ENCODE measurements at places on chromosomes 16 and 17.

DNA sequence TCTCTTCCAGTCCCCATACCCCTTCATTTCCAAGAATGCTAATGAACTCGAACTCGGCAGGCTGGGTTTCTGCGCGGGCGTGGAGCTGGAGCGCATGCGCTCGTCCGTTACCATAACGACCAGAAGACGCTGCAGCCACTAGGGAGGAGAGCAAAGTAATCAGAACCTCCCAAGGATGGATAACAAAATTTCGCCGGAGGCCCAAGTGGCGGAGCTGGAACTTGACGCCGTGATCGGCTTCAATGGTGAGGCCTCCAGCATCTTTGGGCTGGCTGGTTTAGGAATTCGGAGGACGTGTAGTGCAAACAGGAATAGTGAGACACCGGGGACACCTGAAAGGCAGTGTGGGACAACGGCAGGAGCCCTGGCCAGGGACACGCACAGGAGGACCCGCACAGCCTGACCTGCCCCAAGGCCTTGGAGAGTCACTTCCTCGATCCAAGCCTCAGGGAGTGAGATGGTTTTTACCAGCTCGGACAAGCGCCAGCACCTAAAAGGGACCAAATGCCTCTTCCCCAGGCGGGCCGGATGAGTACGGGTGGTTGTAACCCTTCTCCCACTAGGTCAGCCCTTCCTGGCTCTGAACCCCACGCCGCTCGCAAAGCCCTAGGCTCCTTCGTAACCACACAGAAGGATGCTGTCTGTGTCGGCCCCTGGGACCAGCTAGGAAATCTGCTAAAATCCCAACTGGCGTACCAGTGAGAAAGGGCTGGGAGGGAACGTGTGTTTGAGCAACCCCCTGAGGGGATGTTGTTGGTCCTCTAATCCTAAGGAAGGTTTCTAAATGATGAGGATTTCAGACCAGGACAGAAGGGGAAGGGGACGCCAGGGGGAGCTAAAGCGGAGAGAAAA lies at the start of gene CFAP52:
CFAP52 (plus strand) TSS at position 122 of the 852 bp plus-strand sequence; CDS start at position 176, 54 bp downstream.
- DNase-seq: peak; percentile 95

DNA sequence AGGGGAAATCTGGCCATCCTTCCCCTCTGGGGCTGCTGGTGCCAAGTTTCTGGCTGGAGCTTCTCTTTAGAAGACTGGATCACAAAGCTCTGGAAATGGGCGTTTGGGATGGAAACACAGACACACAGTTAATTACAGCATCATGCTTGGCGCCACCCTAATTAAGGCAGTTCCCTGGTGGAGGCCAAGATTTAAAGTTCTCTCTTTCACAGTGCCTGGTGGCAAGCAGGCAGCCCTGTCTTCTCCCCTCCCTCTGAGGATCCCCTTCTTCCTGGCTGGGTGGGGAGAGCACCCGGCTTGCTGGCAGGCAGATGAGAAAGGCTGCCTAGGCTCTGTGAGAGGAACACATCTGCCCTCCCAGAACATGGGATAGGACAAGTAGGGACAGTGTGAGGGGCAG lies 59.0 kb upstream of the NKD1 start:
- no peak for DNase-seq

GRCh38 chr16:78742501-78743283 lies 643.2 kb downstream of the WWOX start:
- no peak for DNase-seq

DNA sequence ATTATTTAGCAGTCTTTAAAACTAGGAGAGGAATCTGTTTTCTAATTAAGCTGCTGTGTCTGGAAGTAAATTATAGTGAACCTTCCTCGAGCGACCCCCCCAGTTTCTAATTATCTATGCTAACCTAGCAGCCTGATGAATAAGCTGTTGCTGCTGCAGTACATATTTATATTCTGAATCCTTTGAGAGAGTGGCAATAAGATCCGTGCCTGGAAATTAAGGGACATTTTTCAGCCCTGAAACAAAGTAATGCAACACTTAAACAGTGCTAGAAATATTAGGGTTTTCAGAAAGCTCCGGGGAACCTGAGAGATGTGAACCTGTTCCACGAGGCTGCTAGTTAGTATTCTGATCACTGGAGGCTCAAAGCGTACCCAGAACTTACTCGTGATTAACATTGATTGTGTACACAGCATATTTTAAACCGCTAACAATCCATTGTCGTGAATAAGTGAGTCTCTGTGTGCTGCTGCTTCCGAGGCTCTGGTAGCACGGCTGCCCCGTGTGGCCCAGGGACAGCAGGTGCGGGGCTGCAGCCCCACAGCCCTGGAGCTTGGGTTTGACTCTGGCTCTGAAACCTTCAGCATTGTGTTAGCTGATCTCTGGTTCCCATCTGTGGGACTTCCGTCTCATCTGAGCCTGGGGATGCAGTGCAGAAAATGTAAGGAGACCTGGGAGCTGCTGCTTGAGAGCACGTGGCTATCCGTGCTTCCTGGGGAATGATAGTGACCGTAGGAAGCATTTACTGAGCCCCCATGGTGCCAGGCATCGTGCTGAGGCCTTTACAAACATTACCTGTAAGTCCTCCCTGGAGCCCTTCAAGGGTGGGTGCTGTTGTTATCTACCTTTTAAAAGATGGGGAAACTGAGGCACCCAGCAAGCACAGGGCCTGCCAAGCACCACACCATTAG lies 190.9 kb upstream of the CHMP6 start:
- peak; percentile 32 for DNase-seq

- DNase-seq: no peak
Measured at GRCh38 chr16:52535076-52535475, 11.9 kb downstream of the TOX3 start.

GRCh38 chr16:67356396-67356795 lies 29.8 kb downstream of the LRRC36 start:
- DNase-seq: no peak

GRCh38 chr17:71111460-71111859 lies 942.1 kb downstream of the KCNJ2 start:
- no peak for DNase-seq

DNA sequence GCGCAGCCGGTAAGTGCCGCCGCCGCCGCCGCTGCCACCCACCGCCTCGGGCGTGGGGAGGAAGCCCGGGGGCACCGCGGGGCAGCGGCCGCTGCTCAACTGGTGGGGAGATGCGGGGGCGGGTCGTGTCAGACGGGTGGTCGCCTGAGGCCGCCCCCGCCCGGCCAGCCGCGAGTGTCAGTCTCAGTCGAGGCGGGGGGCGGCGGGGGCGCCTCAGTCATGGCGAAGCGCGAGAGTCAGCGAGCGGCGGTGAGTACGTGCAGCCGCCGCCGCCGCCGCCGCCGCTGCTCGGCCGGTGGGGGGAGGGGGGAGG lies 76.2 kb downstream of the CHD9 start:
- no peak for DNase-seq

GRCh38 chr17:40903129-40903847 lies 18.2 kb upstream of the KRT20 start:
- no peak for DNase-seq

GRCh38 chr17:17849147-17849820 lies 12.5 kb upstream of the SREBF1 start:
- no peak for DNase-seq

- no peak for DNase-seq
Measured at GRCh38 chr17:20091174-20092029, 82.2 kb downstream of the SPECC1 start.

GRCh38 chr17:9251273-9251672 lies 230.0 kb downstream of the NTN1 start:
- no peak for DNase-seq

GRCh38 chr16:54812229-54812628 lies 118.4 kb upstream of the IRX5 start:
- no peak for DNase-seq

- DNase-seq: no peak
Measured at GRCh38 chr17:36949461-36949927, 740 bp downstream of the AATF start.

DNA sequence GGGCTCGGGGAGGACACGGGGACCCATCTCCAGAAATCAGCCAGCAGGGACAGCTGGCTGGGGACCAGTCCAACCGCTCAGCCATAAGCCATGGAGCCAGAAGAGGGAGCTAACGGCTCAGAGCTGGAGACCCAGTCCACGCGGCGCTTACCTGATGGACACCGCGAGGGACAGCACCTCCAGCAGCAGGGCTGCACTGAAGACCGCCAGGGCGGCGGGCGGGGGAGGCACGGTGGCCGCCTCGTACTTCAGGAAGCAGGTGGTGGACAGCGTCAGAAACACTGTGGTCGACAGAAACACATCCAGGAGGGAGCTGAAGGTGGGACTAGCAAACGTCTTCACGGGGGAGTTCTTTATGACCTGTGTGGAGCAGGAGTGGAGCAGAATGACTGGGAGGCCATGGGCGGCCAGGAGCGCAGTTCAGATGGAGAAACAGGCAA lies 102.6 kb upstream of the CREBBP start:
- peak; percentile 93 for DNase-seq

DNA sequence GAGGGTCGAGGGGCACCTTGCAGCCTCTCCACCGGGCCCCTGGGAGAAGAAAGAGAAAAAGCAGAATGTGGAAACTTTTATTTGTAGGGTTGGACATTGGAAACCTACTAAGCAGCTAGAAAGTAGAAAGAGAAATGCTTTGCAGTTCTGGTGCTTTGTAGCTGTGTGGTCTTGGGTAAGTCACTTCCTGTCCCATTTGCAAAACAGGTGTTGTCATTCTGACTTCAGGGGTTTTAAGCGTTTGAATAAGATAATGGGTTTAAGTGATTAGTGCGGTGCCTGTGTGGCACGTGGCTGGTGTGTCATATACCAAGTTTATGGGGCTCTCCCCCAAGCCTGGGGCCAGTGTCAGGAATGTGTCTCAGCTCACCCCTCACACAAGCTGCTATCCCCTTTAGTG lies 1.6 kb downstream of the CA4 start:
- no peak for DNase-seq

DNA sequence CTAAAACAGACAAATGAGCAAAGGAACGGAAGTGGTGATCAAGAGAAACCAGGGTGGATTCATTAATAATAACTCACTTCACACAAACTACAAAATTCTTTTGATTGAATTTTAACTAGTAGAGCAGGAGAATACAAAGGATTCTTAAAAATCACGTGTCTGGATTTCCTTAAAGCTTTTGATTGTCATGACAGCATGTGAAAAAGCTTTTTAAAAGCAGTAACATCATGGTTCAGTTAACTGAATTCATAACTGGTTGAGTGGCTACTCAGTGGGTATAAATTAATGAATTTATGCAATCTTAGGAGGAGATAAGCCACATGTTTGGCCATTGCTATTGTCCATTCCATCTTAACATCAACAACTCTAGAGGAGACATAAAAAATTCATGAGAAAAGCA lies 333.2 kb downstream of the SLC39A11 start:
- no peak for DNase-seq

- no peak for DNase-seq
Measured at GRCh38 chr16:50630394-50631020, 50.6 kb downstream of the SNX20 start.

- DNase-seq: no peak
Measured at GRCh38 chr16:50455288-50455845, 86.6 kb upstream of the BRD7 start.

- no peak for DNase-seq
Measured at GRCh38 chr17:49382556-49382955, 20.5 kb upstream of the ZNF652 start.

DNA sequence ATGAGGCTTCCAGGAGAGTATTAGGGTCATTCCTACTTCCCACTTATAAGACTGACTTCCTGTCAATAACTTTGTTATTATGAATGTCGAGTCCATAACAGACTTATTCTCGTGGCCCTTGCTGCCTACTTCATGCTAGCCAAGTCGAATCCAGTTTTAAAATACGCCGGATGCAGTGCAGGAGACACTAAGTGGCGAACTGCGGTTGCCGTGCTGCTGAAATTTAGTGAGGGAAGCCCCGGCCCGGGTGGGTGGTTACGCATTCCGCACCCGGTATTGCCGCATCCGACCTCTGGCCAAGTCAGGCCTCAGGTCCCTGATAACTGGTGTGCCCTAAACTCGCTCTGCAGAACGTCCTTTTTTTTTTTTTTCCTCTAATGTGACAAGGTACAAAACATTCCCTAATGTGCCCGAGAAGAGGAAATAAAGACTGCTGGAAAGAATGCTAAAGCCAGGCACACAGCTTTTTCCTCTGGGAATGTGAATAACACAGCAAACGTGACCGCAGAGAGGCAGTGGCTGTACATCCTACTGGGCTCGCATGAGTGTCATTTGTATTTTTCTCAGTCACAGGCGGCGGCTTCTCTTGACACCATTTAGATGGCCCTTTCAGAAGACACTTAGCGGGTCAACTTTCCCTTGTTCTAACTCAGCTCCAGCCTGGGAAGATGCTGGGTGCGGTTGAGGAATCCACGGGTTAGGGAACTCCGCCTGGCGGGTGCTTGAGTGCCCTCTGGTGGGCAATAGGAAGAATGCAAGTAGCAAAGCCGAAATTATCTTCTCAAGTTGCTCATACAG lies 7.1 kb upstream of the AKTIP start:
- peak; percentile 69 for DNase-seq
